Naive thymus-derived CD4-positive, alpha-beta T cell (primary cell): ENCODE measurements at places on chromosomes 7 and 10.

DNA sequence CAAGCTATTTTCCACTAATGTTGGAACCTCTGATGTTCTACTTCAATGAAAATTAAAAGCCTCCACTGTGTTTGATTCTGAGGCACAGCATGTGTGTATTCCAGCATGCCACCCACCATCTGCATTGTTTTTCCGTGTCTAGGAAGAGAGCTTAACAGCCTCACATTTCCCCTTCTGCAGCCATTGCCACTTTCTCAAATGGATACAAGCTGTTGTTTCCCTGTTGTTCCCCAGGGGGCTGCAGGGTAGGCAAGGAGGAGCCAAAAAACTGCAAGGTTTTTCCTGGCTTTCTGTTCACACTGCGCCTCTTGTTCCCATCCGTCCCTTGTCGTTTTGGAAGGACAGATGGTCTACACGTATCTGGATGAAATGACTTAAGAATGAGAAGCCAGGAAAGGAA lies 72.3 kb upstream of the DNAJB12 start:
- no peak overlapping the region for H3K27ac ChIP-seq
- no peak for DNase-seq
- H3K36me3 ChIP-seq = peaks cover 5% of the 10 kb centered on the region

GRCh38 chr7:51679358-51679757 lies 362.7 kb upstream of the COBL start:
- H3K27ac ChIP-seq = no peak overlapping the region
- no peaks in the 10 kb centered on the region for H3K36me3 ChIP-seq
- no peaks in the 10 kb centered on the region for H3K27me3 ChIP-seq
- no peak overlapping the region for H3K4me3 ChIP-seq

DNA sequence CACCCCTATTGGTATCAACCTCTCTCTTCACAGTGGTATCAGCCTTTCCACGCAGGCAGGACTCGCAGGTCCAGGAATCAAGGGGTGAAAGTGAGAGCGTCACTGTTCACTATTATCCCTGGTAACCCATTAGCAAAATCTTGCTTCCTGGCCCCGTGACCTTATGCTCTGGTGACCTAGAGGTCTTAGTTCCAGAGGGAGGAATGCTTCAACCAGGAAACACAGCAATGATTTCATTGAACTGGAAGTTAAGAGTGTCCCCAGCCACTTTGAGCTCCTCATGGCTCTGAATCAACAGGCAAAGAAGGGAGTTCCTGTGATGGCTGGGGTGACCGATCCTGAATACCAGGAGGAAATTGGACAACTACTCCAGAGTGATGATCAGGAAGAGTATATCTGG lies 90.6 kb downstream of the CUL2 start:
- H3K4me3 ChIP-seq = no peak overlapping the region
- H3K27ac ChIP-seq = no peak overlapping the region
- H3K4me1 ChIP-seq = no peaks in the 10 kb centered on the region
- H3K36me3 ChIP-seq = no peaks in the 10 kb centered on the region
- H3K27me3 ChIP-seq = no peaks in the 10 kb centered on the region

DNA sequence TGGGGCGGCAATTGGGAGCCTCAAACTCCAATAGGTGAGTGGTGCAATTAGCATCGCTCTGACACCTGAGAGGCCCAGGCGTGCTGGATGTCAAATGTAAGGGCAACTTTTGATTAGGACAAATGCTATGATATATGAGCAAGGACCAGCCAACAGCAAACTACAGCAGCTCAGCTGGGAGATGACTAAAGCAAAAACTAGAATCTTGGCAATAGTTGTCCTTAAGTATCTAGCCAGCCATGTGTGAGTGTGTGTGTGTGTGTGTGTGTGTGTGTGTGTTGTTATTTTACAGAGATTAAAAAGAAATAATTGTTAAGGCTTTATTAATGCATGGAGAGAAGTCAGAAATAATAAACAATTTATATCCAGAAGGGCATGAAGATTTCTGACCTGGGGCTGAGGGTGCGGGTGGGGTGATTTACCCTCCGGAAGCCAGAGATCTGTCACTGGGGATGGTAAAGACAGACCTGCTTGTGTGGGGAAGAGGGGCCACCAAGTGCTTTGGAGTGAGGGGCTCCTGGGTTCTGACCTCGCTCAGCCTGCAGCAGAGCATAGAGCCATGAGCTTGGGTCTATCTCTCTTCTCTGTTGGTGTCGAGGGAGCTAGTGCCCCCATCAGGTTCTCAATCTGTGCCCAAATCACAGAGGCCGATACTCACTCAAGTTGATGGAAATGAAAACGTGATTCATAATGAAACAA lies 77.3 kb downstream of the EMX2 start:
- H3K36me3 ChIP-seq = no peaks in the 10 kb centered on the region
- no peaks in the 10 kb centered on the region for H3K27me3 ChIP-seq
- no peak overlapping the region for H3K27ac ChIP-seq

- no peak for DNase-seq
- H3K36me3 ChIP-seq = no peaks in the 10 kb centered on the region
- H3K4me1 ChIP-seq = no peaks in the 10 kb centered on the region
- no peaks in the 10 kb centered on the region for H3K27me3 ChIP-seq
- no peak overlapping the region for H3K27ac ChIP-seq
These were observed 237.9 kb upstream of the DGKB start for GRCh38 chr7:15140431-15140830.
